ENCODE measurements at places on chromosomes 1 and 21.

DNA sequence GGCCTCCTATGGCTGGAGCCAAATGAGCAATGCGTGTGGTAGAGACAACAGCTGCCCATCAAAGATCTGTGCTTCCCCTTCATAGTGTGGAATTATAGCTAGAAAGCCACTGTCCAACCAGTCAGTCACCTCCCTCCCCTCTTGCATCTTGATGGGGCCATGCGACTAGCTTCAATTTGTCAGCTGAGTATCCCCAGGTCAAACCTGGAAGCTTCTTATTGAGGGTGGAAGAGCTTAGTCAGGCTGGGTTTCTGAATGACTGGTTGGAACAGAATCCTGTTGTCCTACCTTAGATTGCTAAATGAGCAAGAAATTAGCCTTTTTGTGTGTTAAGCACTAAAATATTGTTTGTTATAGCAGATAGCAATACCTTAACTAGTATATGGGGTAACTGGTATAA is 625.4 kb downstream of the PTPRC start:
- peak; percentile 24 for DNase-seq

DNA sequence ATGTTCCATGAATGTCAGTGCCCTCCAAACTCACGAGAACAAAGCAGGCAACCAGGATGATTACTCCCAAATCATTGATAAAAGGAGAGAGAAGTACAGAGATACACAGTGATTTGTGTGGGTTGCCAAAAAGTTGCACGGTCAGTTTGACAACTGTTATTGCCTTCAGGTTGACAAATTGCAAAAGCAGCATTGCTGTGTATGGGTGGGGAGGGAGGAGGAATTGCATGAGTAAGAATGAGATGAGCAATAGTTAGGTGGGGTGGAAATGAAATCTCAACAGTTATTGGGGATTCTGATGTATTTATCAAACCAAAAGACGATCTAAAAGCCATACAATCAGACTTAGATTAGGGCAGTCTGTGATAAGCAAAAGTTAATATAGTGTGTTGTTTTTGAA is 93.7 kb downstream of the NTMT2 start:
- no peak for DNase-seq

GRCh38 chr1:239913141-239913585 is 178.5 kb upstream of the FMN2 start:
- DNase-seq: peak; percentile 34

DNA sequence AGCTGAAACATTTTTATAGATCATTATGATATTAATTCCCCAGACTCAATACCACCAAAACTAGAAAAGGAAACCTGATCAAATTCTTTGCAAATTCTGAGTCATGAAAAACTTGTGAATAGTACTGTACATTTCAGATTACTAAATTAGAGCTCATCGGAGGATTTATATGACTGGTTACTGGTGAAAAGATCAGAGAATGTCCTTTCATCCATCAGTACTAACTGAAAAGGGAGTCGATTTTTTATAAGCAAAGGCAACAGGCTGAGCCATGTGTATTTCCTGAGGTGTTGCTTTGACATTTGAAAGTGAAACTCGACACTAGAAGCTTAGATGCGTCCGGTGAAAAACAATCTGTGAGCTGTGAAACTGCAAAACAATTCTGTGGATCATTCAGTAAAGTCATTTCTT is 155.7 kb downstream of the TNFSF18 start:
- peak; percentile 83 for DNase-seq

- DNase-seq: peak; percentile 9
Observed at GRCh38 chr1:100036718-100037655, 67.2 kb downstream of the SLC35A3 start.

GRCh38 chr1:10444248-10444647 is 5.6 kb upstream of the CORT start:
- DNase-seq: no peak

GRCh38 chr1:160777486-160778089 is 18.4 kb upstream of the LY9 start:
- DNase-seq: peak; percentile 74

GRCh38 chr1:93347334-93347899 is 1.7 kb downstream of the DR1 start:
- no peak for DNase-seq

DNA sequence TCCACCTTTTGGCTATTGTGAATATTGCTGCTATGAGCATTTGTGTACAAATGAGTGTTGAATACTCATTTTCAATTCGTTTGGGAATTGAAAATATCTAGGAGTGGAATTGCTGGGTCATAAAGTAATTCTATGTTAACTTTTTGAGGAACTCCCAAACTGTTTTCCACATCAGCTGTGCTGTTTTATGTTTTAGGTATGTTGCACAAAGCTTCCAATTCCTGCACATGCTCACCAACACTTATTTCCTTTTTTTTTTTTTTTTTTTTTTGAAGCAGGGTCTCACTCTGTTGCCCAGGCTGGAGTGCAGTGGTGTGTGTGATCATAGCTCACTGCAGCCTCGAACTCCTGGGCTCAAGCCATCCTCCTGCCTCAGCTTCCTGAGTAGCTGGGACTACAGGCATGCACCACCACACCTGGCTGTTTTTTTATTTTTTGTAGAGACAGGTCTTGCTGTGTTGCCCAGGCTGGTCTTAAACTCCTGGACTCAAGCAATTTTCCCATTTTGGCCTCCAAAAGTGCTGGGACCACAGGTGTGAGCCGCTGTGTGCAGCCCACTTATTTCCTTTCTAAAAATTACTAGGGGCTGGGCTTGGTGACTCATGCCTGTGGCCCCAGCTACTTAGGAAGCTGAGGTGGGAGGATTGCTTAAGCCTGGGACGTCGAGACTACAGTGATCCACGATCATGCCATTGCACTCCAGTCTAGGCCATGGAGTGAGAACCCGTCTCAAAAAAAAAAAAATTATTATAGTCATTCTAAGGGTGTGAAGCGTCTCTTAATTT is 33.4 kb downstream of the TMCC2 start:
- no peak for DNase-seq

DNA sequence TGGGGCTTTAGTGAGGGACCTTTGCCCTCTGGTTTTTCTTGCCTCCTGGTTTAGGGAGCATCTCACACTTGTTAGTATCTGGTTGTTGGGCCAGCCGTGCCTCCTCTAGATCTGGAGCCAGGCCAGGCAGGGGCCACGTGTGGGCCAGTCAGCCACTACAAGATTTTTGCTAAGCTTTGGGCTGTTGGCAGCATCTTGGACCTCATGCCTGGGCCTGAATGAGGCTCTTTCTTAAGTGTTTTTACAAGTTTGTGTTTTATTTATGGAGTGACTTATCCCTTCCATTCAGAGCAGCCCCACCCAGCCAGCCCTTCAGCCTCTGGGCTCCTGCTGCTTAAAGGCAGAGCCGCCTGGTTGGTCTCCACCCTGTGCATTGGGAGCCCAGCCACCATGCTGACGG is 1.6 kb upstream of the SH3BGRL3 start:
- DNase-seq: peak; percentile 3

- DNase-seq: no peak
Observed at GRCh38 chr1:248841702-248842395, 3.8 kb downstream of the ZNF672 start.

GRCh38 chr1:116711263-116711840 is 42.9 kb upstream of the CD2 start:
- peak; percentile 7 for DNase-seq

DNA sequence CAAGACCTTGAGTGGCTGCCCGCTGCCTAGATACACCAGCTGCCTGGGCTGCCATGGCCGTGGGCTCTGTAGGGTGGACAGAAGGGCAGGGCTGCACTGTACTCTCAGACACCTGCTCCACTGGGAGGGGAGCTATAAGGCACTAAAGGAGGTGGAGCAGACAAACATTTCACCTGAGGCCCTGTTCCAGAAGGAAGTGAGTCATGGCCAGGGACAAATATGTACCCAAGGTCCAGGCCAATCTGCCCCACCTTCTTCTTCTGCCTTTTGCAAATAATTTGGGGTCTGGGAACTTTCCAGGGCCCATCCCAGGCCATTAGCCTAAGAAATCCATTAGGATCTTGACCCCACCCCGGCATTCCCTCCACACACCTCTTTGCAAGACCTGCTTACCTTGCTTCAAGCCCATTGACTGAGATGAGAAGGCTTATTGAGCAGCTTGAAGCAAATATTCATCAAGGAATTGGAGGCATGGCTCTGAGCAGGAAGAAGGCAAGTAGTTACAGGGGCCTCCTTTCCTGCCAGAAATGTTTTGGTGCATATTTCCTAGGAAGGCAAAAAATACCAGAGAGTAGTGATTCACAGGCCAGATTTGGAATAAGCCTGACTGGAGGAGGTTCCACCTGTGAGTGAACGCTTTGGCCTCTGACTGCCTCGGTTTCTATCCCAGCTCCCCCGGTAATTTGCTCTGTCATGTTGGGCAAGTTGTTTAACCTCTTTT is at the start of gene CAPN8:
Gene CAPN8, minus strand, starts transcription at position 110 of the 721 bp plus-strand sequence. Its CDS starts 55 bp downstream, at position 55.
- no peak for DNase-seq

GRCh38 chr1:4216231-4216630 is 316.2 kb upstream of the C1orf174 start:
- no peak for DNase-seq

DNA sequence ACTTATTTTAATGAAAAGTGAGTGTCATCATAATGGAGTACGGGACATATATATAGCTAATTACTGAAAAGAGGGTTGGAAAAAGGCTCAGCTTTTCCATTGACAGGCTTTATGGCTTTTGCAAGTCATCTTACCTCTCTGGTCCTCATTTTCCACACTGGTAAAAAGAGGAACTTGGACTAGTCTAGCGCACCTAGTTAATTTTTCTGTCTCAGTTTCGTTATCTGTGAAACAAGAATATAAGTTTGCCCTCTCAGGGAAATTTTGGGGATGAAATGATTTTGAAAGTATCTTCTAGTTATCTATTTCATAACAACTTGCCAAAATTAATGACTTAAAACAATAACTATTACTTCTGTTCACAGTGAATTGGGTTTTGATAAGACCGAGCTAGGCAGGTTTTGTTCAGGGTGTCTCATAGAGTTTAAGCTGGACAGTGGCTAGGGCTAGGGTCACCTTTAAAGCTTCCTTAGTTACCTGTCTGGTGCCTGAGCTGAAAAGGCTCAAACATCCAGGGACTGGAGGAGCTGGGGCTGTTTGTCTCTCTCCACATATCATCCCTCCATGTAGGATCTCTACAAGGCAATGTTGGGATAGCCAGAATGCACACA is 91.7 kb downstream of the TYW3 start:
- no peak for DNase-seq

GRCh38 chr1:239417221-239417620 is 30.9 kb downstream of the CHRM3 start:
- no peak for DNase-seq

DNA sequence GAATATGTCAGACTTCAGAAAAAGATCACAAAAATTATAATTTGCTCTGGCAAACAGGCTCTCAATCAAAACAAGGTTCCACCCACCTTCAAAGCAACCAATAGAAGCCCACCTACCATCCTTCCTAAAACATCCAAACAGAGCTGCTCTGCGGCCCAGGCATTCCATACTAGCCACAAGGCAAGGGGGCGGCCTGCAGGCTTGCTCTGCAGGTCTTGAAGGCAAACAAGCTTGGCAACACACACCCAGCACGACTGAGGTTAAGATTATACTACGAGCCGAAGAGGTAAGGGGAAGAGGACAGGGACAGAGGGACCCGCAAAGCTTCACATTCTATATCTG is 207.3 kb downstream of the SLC45A1 start:
- DNase-seq: no peak

- peak; percentile 74 for DNase-seq
Observed at GRCh38 chr1:66788231-66788939, 12.7 kb downstream of the INSL5 start.
